ENCODE measurements at places on chromosomes 1 and 21.

GRCh38 chr21:46111193-46111571, 13.3 kb downstream of the COL6A2 start:
- no peak for DNase-seq

DNA sequence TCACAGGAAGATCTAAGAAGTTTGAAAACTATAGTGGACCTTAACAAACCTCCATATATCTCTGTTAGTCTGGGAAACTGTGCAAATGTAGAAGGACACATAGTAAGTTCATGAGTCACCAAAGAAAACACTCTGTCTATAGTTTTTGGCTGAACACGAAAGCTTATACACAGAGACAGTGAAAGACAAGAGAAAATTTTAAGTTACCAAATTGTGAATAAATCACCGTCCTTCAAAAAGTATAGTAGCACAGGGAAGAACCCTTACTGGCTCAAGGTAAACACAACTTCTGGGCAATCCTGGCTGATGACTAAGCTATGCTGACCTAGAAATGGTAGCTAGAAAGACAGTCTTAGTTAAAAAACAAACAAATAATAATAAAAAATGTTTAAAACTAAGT, 1057.9 kb downstream of the AMY1C start:
- DNase-seq: no peak

DNA sequence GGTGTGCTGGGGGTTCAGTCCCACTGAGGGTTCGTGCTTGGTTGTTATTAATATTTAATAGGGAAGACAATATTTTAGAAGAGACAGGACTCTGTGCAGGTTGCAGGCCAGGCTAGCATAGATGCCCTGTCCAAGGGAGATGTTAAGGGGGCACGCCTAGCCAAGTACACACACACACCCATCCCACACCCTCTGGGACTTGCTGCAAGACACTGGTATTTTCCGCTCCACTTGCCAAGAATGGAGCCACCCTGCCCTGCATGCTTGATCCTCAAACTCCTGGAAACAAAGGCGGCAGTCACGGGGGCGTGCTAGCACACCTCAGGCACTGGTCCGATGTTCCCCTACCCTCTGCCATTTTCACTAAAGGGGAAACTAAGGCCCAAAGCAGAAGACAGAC, 99.1 kb downstream of the MRPL37 start:
- DNase-seq: no peak

GRCh38 chr1:43052786-43053439, 94.2 kb upstream of the SLC2A1 start:
- no peak for DNase-seq

DNA sequence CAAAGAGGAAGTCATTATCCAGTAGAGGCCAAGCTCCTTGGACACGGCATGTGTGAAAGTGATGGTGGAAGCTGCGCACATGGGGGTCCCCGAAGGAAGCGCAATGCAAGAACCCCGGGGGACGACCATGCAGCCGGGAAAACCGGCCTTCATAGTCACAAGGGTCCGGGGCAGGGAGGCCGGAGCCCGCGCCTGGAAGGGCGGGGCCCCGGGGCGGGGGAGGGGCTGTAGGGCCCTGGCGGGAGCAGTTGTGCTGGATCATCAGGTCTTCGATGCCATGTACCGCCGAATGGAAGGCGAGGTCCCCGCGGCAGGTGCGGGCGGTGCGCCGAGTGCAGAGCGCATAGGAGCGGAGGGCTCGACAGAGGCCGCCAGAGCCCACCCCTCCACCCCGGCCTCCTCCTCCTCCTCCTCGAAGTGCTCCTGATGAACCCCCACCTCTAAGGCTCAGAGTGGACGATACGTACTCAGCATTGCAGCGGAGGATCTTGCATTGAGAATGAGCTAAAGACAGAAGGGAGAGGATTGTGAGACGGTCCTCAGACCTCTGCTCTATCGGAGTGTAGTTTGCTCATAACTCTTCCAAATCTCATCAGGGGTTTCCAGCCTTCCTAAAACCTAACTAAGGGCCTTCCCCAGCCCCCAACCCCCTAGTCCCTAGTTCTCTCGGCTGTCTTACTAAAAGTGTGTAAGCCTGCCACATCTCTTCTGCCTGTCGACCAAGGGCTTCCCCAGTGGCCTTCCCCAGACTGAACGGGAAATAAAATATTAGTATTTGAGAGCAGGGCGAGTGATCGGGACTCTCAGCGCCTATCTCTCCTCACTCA, 2.1 kb downstream of the HJV start:
- no peak for DNase-seq

DNA sequence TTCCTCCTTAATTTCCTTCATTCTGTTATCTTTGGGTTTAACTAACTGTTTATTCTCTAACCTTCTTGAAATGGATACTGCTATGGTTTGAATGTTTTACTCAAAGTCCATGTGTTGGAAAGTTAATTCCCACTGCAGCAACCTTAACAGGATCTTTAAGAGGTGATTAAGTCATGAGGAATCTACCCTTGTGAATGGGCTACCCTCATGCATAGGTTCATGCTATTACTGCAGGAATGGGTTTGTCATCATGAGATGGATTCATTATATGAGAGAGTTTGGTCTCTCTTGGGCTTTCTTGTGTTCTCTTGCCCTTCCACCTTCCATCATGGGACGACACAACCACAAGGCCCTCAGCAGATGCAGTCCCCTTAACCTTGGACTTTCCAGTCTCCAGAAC, 516.9 kb downstream of the ADGRL2 start:
- no peak for DNase-seq

Data from NB4 (cell line).